KBM-7 (cell line): ENCODE measurements at places on chromosomes 13 and 19.

DNA sequence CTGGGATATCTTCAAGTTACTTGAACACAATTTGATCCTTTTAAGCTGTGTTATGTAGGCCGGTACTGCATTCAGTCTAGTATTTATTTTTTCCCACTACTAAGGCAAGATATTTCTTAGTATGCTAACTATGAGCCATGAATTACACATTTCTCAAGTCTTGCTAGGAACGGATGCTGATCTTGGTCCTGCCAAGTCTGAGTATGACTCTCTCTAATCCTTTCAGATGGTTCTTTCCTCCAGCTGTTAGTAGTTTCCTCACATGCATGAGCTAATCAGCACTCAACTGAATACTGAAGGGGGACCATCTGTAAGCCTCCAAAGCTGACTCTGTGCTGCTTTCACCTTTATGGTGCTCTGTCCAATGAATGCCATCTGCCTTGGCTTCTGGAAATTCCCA lies 460.3 kb downstream of the KCTD12 start:
- no peak for DNase-seq

DNA sequence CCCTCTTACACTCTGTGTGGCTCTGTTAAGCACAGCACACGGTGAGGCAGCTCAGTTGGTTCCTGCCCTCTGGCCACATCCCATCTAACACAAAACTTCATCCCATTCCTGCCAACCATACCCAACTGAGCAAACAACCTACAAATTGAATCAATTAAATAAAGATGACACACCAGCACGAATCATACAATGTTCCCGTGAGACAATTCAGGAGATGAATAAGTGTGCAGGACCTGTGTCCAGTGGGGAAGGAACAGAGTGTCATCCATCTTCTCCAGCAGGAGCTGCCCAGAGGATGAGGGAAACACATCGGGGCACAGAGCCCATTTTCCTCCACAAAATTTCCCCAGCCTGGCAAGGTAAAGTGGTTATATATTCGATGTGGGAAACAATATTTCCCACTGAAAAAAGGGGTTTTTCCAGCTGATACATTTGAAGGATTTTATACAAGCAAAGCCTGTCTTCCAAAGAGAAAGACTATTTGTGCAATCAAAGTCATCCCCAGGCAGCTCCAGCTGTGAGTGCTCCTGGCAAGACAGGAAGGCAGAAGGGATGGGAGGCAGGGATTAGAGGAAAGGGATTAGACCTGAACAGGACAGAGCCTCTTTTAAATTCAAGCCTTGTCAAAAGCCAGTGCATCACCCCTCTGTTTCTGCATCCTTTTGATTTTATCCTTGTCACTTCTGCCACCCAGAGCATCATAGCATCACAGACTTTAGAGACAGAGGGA lies 240.2 kb downstream of the LHFPL6 start:
- DNase-seq: no peak

GRCh38 chr19:48632692-48633147 lies 4.5 kb downstream of the DBP start:
- no peak for DNase-seq

DNA sequence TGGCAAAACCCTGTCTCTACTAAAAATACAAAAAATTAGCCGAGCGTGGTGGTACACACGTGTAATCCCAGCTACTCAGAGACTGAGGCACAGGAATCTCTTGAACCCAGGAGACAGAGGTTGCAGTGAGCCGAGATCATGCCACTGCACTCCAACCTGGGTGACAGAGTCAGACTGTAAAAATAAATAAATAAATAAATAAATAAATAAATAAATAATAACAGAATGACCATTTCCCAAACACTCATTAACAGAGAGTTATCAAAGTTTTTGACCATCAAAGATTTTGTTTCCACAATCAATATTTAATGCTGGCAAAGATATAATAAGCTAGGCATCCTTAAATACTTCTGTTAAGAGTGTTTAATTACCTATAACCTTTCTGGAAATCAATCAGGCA lies 299.4 kb downstream of the KCTD12 start:
- DNase-seq: no peak

DNA sequence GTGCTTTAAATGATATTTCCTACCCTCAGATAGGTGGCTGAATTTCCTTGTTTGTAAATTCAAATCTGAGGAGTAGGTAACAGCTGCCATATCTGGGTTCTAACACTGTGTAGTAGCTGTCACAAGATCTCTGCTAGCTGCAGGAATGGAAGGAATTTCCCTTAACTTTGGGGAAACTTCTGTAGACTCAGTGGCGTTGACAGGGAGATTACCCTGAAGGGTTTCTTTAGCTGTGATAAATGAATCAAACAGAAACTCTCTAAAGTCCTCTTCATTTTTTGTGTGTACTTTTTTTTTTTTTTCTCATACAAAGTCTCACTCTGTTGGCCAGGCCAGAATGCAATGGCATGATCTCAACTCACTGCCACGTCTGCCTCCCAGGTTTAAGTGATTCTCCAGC lies 5.3 kb upstream of the EPSTI1 start:
- DNase-seq: no peak

DNA sequence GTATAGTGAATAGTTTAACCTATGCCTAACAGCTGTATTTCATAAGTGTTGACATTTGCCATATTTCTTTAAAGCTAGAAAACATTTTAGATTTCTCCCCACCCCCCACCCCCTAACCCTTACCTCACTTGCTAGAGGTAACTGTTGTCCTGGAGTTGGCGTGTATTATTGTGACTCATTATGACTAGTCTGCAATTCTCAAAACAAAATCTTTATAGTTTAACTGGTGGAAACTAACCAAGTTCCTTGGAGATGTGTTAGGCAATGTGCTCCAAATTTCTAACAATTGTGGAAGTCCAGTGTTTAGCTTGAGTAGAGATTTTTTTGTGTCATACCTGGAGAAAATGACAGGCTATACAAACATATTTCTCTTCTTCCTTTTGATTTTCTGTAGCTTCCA lies 38.0 kb downstream of the KCTD4 start:
- DNase-seq: no peak

DNA sequence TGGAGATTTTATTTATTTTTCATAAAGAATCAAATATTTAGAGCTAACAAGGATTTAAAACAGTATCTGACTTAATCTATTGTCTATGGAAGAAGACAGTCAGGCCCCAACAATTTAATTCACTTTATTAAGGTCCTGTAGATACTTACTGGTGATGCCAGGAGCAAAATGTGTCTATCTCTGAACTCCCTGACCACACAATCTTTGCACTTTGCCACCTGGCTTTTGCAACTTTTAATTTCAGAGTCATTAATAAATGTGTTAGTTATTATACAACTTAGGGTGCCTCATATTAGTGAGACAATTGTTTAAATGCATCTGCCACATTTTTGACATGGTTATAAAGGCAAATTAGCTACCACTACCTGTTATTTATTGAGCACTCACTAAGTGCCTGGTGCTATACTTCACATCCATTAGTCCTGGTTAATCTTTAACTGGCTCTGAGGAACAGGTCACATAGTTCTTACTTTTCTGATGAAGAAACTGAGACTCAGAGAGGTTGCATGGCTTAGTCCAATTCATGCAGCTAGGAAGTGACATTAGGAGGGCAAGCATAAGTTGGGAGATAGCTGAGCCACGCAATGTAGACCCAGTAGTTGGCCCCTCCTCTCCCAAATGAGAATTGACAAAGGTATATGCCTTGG lies 297.9 kb downstream of the DCT start:
- no peak for DNase-seq
